Placental epithelial cell (primary cell): ENCODE measurements at places on chromosomes 6 and 20. TPM values are rescaled to one million over a fixed set of nuclear protein-coding genes. Genes with fewer than 3 reads are reported as not detected.

GOPC gene
- total RNA-seq: 43.6 and 74.8 TPM in 2 replicates

HTR1E gene
- under 0.01 TPM in 1 of 2 replicates, not detected in the other for total RNA-seq

HLA-DRA gene
- total RNA-seq: not detected in 2 replicates

SCUBE3 gene
- 0.11 and 0.79 TPM in 2 replicates for total RNA-seq

GHRH gene
- not detected in 2 replicates for total RNA-seq

NXT1 gene
- 27.9 and 36.4 TPM in 2 replicates for total RNA-seq

FOXA2 gene
- not detected in 2 replicates for total RNA-seq

LPA gene
- not detected in 2 replicates for total RNA-seq

PNISR gene
- 59.0 and 89.1 TPM in 2 replicates for total RNA-seq

SLC32A1 gene
- not detected in 2 replicates for total RNA-seq

IRF4 gene
- total RNA-seq: 0.11 and 1.2 TPM in 2 replicates

DNAJC5 gene
- 34.5 and 56.6 TPM in 2 replicates for total RNA-seq

TPBG gene
- 34.2 and 55.4 TPM in 2 replicates for total RNA-seq

CAGE1 gene
- total RNA-seq: 0.22 TPM in 1 of 2 replicates, not detected in the other

SLC16A10 gene
- total RNA-seq: 0.22 TPM in 1 of 2 replicates, not detected in the other

MCCD1 gene
- not detected in 2 replicates for total RNA-seq

PDRG1 gene
- 2.5 and 2.7 TPM in 2 replicates for total RNA-seq

CD93 gene
- under 0.01 TPM in 1 of 2 replicates, not detected in the other for total RNA-seq

ALDH5A1 gene
- 0.39 and 1.3 TPM in 2 replicates for total RNA-seq

ACOT8 gene
- 34.5 and 38.5 TPM in 2 replicates for total RNA-seq

BNIP5 gene
- not detected in 2 replicates for total RNA-seq

TTK gene
- total RNA-seq: 6.7 and 8.1 TPM in 2 replicates

PLCB4 gene
- under 0.01 and 0.87 TPM in 2 replicates for total RNA-seq

ANKEF1 gene
- total RNA-seq: 5.5 and 7.0 TPM in 2 replicates

BPIFB4 gene
- total RNA-seq: not detected in 2 replicates

PRDM13 gene
- not detected in 2 replicates for total RNA-seq

AGPAT1 gene
- 34.9 and 59.9 TPM in 2 replicates for total RNA-seq

MDN1 gene
- 13.4 and 14.1 TPM in 2 replicates for total RNA-seq

ELOVL2 gene
- not detected in 2 replicates for total RNA-seq

CEP162 gene
- 4.0 and 10.2 TPM in 2 replicates for total RNA-seq

CCN5 gene
- total RNA-seq: 0.54 and 2.4 TPM in 2 replicates

VGLL2 gene
- total RNA-seq: not detected in 2 replicates

SAMHD1 gene
- total RNA-seq: 1.2 and 3.9 TPM in 2 replicates

TCP11 gene
- 0.43 and 1.6 TPM in 2 replicates for total RNA-seq

TAAR1 gene
- not detected in 2 replicates for total RNA-seq

ELOVL4 gene
- total RNA-seq: 2.3 and 2.4 TPM in 2 replicates

CD24 gene
- 56.3 and 150 TPM in 2 replicates for total RNA-seq

C20orf144 gene
- 0.33 and 0.39 TPM in 2 replicates for total RNA-seq

TINAG gene
- not detected in 2 replicates for total RNA-seq

WFDC5 gene
- total RNA-seq: not detected in 2 replicates

PRPF6 gene
- total RNA-seq: 47.6 and 61.6 TPM in 2 replicates

REM1 gene
- total RNA-seq: not detected in 2 replicates

CST5 gene
- total RNA-seq: not detected in 2 replicates

RNF39 gene
- total RNA-seq: 0.65 and 1.2 TPM in 2 replicates

FAM184A gene
- total RNA-seq: under 0.01 and 0.11 TPM in 2 replicates
